HL-60 (cell line): ENCODE measurements at places on chromosomes 11 and 22.

GRCh38 chr11:44025727-44026126 is 22.1 kb upstream of the ACCSL start:
- DNase-seq, result no peak

GRCh38 chr11:15770798-15771414 is 585.4 kb downstream of the SOX6 start:
- DNase-seq, result peak; percentile 32

DNA sequence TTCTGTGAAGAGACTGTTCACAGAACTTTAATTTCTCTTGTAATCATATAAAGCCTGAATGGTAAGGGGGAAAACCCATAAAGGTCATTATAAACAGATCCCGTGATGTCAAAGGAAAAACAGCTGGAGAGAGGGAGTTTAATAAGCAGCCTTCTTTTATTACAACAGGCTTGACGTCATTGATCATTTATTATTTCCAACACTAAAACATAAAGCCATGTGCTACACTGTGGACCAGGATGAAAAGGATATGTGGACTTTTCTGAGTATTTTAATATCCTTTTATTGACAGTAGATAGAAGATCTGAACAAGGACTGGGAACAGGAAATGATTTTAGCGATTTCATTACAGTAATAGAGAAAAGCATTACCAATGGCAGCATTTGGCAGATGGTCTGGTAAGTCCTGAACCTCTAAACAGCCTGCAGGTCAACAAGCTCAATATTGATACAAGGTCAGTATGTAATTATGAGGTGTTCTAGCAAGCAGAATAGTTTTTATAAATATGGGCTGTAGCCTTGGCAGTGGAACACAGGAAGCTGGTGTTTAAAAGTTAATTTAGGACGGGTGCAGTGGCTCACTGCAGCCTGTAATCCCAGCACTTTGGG is 25.1 kb upstream of the TPH1 start:
- no peak for DNase-seq

DNA sequence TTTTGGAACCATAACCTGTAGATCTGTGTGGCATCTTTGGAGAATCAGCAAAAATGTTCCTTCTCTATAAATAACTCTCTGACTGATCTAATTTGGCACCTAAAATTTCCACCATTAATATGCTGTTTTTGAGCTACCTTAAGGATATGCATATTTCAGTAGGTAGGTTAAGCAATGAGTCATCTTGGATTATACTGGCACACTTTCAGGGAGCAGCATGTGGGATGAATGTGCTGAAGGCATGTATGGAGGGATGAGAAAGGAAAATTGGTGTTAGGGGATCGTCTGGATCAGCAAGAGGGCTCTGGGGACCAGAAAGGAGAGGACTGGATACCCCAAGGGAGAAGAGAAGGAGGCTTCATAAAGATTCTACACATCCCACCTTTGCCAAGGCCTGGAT is 44.6 kb upstream of the ELF5 start:
- DNase-seq, result no peak

DNA sequence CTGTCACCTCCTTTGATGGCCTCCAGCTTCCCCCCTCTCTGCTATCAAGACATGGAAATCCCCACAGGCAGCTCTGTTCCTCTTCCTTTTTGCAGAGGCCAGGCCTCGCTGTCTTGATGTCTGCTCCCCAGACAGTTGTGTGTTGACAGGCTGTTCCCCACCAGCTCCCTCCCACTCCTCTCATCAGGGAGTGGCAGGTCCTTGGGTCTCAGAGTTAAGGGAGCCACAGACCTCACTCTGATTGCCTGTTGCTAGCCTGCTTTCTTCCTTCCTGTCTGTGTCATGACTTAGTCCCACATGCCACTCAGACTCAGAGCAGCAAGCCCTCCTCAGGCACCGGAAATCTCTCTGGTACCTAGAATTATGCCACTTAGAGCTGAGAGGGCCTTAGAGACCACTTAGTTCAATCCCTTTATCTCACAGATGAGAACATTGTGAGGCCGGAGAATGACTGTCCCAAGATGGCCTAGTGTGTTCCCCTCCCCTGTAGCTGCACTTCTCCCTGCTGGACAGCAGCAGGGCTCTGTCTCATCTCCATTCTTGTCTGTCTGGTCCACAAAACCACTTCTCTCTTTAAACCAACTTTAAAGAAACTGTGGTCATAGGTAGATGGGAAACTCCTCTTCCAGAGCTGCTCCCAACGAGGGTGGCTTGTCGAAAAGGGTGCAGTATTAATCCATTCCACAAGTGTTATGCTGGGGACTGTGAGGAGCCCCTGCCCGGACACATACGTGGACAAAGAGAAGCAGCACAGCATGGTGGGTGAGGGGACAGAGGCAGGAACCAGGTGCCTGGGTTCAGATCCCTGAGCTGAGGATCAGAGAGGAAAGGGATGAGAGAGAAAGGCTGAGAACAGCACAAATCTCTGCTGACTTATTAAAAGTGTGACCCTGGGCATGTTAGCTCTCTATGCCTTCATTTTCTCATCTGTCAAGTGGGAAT is 4.2 kb downstream of the AMPD3 start:
- DNase-seq, result peak; percentile 43

GRCh38 chr11:127806501-127806900 is 780.9 kb downstream of the ETS1 start:
- DNase-seq, result no peak

DNA sequence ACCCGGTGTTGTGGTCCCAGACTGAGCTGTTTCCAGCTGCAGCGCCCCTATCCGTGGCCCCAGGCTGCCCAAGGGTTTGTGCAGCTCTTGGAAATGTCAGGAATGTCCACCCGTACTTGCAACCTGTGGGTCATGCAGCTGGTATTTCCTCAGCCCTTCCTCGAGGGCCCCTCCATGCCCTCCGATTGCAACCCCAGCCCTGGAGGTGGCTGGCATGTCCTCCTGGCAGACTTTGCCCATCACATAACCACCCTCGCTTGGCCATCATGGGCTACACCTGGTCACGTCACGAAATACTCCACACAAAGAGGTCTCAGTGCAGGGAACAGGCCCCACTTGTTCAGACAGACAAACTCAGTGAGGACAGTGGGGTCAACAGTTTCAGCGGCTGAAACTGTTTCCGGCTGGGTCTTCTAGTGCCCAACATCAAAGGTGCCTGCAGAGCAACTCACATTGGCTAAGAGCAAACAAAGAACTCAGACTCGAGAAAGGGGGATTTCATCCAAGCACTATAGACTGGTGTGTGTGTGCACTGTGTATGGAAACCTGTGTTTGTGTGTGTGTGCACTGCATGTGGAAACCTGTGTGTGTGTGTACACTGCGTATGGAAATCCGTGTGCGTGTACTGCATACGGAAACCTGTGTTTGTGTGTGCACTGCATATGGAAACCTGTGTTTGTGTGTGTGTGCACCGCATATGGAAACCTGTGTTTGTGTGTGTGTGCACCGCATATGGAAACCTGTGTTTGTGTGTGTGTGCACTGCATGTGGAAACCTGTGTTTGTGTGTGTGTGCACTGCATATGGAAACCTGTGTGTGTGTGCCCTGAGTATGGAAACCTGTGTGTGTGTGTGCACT is 72.8 kb upstream of the CCND1 start:
- DNase-seq, result no peak

GRCh38 chr11:20227631-20228030 is 67.4 kb upstream of the DBX1 start:
- DNase-seq, result no peak

- DNase-seq, result no peak
Measured at GRCh38 chr11:96315476-96315875, 27.5 kb downstream of the MAML2 start.

- no peak for DNase-seq
Measured at GRCh38 chr22:37545703-37546436, 14.4 kb upstream of the CDC42EP1 start.

GRCh38 chr11:12810568-12810894 is 136.3 kb downstream of the TEAD1 start:
- no peak for DNase-seq

DNA sequence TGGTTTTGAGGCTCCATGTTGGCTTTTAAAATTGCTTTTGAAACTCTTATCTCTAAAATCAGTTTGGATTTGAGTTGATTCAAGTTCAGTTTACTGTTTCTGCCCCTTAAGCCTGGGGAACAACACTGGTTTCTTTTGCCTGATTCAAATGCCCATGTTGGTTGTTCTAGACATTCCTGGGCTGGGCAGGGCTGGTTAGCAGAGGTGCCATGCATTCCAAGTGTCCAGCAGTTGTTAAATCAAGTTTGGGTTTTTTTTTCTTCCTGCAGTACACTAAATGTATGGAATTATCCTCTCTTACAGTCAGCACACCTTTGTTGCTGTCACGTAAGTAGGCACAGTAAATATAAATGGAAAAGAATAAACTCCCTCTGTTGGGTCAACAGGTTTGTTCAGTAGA is 67.2 kb upstream of the MTMR2 start:
- DNase-seq, result no peak

DNA sequence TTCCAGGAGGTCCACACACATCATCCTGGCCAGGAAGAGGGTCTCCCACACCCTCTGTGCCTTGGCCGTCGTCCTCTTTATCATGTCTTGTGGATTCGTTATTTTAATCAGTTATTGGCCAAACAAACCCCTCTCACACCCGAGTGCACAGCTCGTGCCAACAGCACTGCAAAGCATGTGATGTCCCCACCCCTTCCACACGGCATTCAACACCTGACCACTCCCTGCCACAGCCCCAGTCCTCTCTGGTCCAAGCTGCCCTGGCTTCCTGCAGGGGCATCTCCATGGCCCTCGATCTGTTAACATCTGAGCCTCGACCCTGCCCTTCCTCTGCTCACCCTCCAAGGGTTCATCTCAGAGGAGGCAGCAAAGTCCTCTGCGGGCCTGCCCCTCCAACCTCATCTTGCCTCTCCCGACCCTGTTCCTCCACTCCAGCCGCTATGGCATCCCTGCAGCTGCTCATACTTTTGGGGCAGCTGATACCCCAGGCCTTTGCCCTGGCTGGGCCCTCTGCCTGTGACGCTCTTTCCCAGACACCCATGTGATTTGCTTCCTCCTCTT is 14.0 kb downstream of the MYEOV start:
- DNase-seq, result no peak

DNA sequence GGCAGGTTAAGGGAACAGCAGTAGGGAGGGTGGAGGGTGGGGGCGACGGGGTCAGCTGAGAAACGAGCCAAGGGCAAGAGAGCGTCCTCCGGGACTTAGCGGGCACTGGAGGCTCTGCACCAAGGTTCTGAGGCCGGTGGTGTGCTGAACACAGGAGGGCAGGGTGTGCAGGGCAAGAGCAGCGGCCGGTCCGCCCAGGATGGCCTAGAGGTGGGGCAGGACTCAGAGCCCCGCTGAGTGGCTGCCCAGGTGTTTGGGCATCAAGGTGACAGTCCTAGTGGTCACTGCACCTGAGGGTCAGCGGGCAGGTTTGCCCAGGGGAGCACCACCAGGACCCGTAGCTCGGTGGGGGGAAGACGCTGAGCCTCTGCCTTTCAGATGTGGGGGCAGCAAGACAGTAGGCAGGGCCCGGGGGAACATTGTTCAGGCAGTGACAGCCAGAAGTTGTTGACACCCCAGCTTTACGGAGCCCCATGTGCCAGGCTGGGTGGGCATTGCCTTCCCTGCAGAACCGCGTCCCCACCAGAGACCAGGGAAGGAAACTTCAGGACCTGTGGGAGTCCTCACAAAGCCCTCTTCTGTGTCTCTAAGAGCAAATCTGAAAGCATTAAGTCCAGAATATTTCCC is 4.5 kb upstream of the TTLL8 start:
- no peak for DNase-seq

- DNase-seq, result no peak
Measured at GRCh38 chr22:49076300-49077035, 751.2 kb downstream of the BRD1 start.

DNA sequence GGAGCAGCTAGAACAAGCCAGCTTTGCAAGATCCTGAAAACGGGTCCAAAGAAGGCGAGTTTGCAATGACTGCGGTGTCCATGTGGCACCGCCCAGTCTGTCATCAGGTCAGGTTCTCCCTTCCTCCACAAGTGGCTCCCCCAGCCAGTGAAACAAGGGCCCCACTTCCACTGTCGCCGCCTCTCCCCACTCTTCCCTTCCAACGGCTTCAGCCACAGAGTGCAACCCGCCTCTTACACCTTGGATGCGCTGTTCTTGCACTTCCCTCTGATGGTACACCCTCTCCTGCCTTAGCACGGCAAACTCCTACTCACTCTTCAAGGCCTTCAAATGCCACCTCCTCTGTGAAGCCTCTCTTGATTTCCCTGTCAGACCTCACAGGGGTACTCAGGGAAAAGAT is 10.8 kb upstream of the TCF20 start:
- DNase-seq, result peak; percentile 68

DNA sequence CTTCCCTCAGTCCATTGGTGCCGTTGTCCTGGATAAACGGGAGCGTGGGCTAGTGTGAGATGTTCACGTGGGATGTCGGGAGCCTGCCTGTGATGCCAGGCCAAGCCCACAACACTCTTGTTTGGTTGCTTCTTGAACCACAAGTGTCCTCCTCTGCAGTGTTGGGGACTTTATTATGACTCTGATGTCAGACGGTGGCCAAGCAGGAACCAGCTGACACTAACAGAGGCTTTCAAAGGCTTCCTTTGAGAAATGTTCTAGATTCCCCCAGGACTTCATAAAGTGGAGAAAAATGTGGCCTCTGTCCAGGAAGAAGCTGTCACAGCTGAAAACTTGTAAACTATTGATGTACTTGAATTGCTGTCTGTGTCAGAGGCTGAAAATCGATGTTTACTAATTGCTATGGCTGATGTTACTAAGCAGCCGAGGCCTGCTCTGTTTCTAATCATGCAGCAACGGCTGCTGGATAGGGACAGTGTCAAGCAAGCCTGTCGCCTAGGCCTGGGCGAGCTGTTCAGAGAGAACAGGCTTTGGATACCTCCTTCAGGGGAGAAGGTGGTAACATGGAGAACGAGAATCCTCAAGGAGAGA is 131.7 kb downstream of the TBC1D22A start:
- DNase-seq, result no peak

- peak; percentile 18 for DNase-seq
Measured at GRCh38 chr11:33636104-33636503, 64.5 kb downstream of the C11orf91 start.

DNA sequence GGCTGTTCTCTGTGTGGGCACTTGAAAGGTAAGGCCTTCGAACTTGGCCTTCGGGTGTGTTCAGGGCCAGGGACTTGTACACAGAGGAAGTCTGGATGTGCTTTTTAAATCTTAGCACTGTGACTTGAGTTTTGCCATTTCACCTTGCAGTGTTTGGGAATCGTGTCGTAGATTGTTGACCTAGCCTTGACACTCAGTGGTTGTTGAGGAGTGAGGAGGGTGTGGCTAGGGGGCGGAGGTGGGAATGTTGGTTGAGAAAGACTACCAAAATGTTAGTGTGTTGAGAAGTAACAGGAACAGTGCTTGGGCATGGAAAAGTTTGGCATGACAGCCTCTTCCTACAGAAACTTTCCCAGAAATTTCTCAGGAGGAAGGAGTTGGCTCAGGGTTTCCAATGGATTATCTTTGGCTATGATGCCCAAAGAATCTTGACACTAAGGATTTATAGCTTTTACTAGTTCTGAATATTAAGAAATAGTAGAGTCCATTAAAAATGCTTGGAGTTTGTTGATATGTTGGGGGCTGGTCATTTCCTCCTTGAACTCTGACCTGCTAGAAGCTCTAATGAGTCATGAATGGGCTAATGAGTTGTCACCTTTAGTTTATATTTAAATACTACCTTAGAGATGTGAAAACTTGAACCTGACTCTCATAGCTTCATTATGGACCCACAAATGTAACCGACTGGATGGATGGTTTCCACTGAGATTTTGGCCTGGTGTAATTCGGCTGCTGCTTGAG is 40.6 kb downstream of the BARX2 start:
- DNase-seq, result no peak
